AG04449 (cell line): ENCODE measurements at places on chromosomes 7 and 10.

- DNase-seq = no peak
Measured at GRCh38 chr7:123966936-123967335, 41.9 kb downstream of the SPAM1 start.

GRCh38 chr7:10266976-10267375, 706.7 kb upstream of the PHF14 start:
- no peak for DNase-seq

DNA sequence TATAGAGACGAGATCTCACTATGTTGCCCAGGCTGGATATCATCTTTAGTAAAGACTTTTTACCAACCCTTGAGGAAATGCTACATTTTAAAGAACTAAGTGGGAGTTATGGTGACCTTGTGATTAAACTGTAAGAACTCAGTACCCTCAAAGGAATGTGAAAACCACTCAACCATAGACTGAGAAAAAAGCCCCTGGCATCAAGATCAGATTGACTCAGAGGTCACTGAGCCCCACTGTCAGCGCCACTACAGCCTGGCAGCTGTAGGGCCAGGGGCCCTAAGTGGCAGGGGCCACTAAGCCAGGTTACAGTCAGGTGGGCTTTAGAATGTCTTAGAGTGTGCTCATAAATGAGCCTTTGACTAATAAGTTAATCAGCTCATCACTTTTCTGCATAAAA, 55.9 kb downstream of the APBB1IP start:
- no peak for DNase-seq

DNA sequence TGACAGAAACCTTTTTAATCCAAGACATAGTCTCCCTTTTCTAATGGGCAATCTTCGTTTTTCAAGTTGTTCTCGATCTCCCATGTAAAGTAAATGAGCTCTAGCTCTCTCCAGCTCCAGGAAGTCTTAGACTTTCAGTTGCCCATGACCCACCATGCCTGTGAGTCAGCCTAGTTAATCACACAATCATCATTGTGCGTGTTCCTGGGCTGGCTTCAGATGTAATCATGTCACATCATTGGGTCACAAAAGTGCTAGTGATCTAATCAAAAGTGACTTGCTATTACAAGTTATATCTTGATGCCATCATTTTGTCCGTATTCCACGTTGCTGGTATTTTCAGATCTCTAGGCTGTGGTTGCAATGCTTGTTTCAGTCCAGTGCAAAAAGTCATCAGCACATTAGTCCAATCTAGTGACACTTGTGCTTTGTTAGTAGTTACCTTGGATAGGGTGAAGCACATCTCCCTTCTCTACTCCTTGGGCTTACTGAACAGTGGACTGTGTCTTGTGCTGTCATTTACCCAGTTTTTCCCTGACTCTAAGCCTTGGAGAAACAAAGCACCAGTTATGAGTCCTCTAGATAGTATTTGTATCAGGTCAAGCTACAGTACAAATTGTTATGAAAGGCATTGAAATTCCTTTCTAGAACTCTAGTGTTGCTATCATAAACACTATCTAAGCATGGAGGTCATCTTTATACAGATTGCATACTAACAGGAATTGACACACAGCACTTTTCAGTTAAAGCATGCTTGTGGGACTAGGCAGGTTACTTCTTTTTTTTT, 316.6 kb downstream of the GFRA1 start:
- DNase-seq = no peak

DNA sequence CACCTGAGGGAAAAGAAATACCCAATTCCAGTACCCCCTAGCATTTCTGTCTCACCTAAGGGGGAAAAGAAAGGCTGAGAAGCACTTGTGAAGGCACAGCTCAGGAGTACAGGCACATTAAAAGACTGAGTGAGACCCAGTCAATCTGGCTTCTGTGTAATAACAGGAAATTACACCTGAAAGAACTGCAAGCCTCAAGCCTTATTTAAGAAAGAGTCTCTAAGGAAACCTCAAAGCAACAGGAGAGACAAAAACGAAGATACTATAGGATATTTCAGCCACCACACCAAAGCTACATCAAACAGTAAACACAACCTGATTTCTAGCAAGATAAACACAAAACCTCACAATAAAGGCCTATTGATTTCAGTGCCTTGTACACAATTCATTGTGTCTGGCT, 69.6 kb upstream of the CDK1 start:
- DNase-seq = no peak

DNA sequence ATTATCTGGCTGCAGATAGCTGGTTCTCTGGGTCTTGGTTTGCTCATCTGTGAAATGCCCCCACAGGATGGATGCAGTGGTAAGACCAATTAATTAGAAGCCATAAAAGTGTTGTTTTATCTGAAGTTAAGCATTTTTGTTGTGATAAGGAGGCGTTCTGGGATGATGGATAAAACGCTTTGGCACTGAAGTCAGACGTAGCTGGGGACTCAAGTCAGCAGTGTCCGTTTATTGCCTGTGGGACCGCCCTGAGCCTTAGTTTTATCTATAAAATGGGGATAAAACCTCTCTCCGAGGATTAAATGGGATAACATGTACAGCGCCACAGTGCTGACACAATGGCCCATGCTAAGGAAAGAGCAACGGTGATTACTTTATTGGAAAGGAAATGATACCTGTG, 34.7 kb downstream of the TCF7L2 start:
- no peak for DNase-seq

GRCh38 chr7:2993868-2994267, 49.8 kb downstream of the CARD11 start:
- no peak for DNase-seq

GRCh38 chr7:32227746-32228145, 157.5 kb upstream of the PDE1C start:
- DNase-seq = no peak

DNA sequence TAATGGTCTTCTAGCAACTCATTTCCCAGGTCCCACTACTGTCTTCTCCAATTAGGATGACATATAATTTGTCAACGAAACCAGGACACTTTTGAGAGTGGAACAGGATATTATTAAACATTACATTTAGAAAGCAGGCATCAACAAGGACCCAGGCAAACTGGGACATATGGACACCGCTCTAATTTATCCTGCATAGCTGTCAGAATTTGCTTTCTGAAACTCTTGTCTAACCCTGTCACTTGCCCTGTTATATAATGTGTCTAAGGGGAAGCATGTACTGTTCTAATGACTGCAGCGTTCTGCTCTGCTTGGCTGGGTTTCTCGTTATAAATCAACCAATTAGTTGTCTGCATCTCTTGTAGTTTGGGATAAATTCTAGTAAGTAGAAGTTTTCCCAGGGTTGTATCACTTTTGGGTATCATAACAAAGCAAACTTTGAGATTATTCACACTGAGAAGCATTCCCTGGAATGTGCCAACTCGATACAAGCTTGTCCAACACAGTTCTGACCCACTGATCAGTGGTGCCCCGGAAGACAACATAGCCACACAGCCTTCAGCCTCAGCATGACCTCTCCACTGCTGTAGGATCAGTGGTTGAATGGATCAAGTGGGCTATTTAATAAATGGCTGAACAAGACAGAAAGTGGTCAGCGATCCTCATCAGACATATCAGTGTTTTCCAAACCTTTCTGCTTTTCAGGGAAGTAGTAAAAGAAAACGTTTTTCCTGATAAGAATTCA, 228.1 kb downstream of the KIF20B start:
- no peak for DNase-seq

DNA sequence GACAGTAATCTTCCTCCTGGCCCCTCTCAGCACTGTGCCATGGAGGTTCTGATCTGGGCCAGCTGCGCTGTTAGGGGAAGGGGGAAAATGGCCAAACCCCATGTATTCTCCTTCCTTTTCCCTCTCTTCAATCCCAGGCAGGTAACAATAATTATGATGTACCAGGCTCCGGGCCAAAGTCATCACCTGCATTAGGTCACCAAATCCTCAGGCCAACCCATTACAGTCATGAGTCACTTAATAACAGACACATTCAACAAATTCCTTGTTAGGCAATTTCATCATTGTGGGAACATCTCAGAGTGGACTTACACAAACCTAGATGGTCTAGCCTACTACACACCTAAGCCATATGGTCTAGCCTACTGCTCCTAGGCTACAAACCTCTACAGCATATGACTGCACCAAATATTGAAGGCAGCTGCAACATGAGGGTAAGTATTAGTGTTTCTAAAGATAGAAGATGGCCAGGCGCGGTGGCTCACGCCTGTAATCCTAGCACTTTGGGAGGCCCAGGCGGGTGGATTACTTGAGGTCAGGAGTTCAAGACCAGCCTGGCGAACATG, 2.2 kb upstream of the HSPB1 start:
- DNase-seq = no peak

GRCh38 chr10:31154996-31155395, 123.3 kb upstream of the ZNF438 start:
- no peak for DNase-seq

- DNase-seq = no peak
Measured at GRCh38 chr10:79444199-79445119, 965 bp downstream of the ZCCHC24 start.

GRCh38 chr10:62811159-62811875, 4.8 kb downstream of the EGR2 start:
- DNase-seq = no peak

GRCh38 chr10:118629211-118629610, 33.8 kb upstream of the PRLHR start:
- no peak for DNase-seq

- DNase-seq = no peak
Measured at GRCh38 chr10:96578022-96578421, 8.8 kb downstream of the TM9SF3 start.

- no peak for DNase-seq
Measured at GRCh38 chr10:47332371-47332770, 10.1 kb downstream of the GDF2 start.

DNA sequence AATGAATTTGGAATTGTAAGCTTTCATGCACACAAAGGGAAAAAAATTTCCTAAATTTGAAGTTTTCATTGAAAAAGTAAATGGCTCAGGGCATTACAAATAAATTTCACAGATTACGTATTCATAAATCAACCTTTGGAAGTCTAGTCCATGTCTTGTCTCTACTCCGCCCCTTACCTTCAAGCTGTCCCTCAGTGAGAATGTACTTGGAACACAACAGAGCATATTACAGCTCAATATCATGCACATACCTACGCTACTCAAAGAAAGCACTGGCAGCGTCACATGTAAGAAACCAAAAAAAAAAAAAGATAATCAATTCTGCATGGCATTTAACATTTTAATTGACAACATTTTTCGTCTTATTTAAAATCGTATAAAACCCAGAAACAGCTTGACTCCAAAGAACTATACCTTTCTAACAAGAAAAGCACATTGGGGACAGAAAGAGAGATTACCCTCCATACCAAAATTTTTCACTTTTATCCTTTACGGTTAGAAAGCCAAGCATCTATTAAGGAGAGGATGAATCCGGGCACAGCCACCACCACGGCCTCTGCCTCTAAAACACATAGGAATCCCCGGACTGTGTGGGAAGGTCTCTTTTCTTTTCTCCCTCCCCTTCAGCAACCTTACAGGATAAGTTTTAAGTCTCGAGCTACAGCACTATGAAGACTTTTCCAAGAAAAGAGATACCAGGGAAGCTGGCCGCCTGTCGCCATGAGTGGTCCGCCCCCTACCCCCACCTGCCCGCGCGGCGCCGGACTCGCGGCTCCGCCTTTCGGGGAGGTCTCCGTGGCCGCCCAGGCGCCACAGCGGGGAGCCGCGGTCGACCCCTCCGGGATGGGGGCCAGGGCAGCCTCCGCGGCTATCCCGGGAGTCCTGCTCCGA, 1.1 kb downstream of the JMJD1C start:
- no peak for DNase-seq

- DNase-seq = no peak
Measured at GRCh38 chr10:124989526-124989925, 47.6 kb downstream of the ZRANB1 start.

- no peak for DNase-seq
Measured at GRCh38 chr7:38321050-38321449, 47.6 kb upstream of the TARP start.

GRCh38 chr10:7834262-7834661, 16.0 kb downstream of the TAF3 start:
- no peak for DNase-seq

GRCh38 chr7:87154569-87154968, 2.3 kb downstream of the DMTF1 start:
- no peak for DNase-seq

DNA sequence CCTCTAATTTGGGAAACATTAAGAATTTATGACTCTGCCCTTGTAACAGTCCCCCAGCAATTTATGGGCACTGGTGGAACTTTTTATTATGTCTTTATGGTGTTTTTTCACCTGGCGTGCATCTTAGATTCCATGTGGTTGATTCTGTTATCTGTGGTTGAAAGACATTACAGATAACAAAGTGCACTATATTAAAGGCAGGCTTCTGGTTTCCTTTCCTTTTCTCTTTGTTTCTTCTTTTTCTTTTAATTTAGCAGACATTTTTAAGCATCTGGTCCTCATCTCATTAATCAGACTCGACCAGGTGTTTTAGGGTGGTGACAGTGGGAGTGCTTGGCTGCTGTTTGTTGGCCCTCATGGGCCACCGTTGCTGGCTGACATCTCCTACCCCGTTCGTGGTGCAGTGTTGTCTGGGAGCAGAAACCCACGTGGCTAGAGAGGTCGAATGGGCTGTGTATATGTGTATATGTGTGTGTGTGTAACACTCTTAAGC, 77.4 kb downstream of the LRMDA start:
- DNase-seq = no peak

GRCh38 chr7:128842674-128843641, 12.8 kb downstream of the FLNC start:
- DNase-seq = no peak

GRCh38 chr10:122669842-122670241, 29.8 kb downstream of the C10orf120 start:
- DNase-seq = no peak

- no peak for DNase-seq
Measured at GRCh38 chr10:113080925-113081229, 130.8 kb downstream of the TCF7L2 start.

- no peak for DNase-seq
Measured at GRCh38 chr7:47931005-47932004, 17.0 kb downstream of the PKD1L1 start.
